ENCODE measurements at places on chromosomes 1 and 21.

- DNase-seq, result no peak
These were observed 579 bp upstream of the TENT5C start for GRCh38 chr1:117605164-117605773.

DNA sequence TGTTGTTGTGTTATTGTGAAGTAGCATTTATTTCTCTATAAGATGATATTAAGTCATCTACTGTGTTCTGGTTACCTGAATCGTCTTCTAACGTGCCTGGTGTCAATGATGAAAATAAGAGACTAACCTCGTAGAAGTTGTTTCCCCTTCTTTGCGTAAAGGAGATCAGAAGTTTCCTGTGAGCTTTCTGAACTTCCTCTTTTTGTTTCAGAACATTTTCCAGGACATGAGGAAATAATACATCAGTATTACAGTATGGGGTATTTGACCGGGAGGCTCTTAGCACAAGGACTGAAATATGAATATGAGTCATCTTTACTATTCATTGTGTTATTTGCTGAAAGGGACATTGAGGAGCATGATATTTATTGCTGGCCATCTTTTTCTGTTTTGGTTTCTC, 1.3 kb downstream of the ST6GALNAC3 start:
- no peak for DNase-seq

DNA sequence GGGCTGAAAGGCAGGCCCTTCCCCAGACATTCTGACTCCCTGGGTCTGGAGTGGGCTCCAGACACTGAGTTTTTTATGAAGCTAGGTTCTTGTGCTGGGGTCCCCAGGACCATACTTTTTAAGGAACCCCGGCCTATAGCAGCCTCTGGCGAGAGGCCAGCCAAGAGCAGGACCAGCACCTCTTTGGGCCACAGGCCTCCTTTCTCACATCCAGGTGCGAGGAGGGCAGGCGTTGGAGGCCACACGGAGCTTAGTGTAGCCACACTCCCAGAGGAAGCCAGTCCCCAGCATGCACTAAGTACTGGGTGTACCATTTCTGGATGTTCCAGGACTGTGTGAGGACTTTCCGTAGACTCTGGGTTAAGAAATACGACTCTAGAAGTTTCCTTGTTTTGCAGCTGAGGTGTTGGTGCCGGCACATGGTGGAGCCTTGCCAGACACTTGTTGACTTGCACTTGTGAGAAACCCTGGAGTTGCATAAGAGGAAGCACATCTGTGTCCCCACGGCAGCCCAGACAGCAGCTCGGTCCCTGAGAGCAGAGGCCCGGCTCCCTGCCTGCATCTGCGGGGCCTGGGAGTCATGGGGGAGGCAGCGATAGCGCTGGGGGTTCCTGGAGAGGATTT, 122.2 kb upstream of the VAMP3 start:
- no peak for DNase-seq

DNA sequence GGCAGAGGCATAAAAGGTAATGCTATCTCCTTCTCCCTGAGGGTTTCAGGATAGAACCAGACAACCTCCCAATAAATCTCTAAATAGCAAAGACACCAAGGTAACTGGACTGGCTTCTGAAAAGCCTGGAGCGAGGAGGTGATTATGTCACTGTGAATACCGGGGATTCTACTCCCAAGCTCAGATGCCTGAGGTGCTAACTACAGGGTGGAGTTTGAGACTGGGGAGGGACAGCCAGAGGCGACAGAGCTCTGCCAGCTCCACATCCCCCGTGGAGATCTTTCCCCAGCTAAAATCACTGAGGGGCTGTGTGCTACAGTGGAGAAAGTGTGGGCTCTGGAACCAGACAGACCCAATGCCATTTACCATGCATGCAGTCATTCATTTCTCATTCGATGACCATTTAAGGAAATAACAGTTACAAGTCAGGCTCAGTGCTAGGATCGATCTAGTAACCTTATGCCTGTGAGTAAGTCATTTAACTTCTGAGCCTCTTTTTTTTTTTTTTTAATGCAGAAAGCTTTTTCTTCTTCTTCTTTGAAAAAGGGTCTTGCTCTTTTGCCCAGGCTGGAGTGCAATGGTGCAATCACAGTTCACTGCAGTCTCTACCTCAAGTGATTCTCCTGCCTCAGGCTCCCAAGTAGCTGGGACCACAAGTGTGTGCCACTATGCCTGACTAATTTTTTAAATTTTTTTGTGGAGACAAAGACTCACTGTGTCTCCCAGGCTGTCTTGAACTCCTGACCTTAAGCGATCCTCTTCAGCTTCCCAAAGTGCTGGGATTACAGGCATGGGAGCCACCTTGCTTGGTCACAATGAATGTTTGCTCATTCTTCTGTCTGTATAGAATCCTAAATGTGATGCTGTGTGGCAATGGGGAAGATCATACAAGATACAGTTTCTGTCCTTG, 8.1 kb upstream of the SLC45A3 start:
- no peak for DNase-seq

- peak; percentile 79 for DNase-seq
These were observed 5.0 kb upstream of the PMVK start for GRCh38 chr1:154941333-154942013.

GRCh38 chr1:9606458-9606857, 17.7 kb downstream of the TMEM201 start:
- DNase-seq, result no peak

- peak; percentile 8 for DNase-seq
These were observed at the start of gene OLFML2B for GRCh38 chr1:162023547-162024501. Gene OLFML2B, minus strand, starts transcription at chr1:162023869. Its CDS starts 439 bp downstream, at chr1:162023430.

DNA sequence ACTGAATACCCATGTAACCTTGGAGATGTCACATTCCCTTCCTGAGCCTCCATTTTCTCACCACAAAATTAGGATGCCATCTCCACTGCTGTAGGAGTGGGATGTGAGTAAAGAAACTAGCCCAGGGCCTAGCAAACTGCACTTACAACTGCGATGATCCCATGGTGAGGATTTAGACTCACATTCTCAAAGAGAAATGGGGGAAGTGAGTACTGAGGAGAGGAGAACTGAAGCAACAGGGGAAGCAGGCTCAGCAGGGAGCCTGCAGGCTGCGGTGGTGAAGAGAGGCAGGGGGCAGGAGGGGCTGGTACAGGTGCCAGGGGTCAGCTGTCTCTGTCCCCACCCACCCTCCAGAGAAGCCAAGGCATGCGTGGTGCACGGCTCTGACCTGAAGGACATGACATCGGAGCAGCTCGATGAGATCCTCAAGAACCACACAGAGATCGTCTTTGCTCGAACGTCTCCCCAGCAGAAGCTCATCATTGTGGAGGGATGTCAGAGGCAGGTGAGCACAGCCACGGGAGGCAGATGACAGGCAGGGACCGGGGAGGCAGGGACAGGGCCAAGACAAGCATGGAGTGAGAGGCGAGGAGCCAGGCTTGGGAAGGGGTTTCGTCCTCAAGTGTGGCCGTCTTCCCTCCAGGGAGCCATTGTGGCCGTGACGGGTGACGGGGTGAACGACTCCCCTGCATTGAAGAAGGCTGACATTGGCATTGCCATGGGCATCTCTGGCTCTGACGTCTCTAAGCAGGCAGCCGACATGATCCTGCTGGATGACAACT, 16.4 kb upstream of the ATP1A4 start:
- DNase-seq, result no peak

DNA sequence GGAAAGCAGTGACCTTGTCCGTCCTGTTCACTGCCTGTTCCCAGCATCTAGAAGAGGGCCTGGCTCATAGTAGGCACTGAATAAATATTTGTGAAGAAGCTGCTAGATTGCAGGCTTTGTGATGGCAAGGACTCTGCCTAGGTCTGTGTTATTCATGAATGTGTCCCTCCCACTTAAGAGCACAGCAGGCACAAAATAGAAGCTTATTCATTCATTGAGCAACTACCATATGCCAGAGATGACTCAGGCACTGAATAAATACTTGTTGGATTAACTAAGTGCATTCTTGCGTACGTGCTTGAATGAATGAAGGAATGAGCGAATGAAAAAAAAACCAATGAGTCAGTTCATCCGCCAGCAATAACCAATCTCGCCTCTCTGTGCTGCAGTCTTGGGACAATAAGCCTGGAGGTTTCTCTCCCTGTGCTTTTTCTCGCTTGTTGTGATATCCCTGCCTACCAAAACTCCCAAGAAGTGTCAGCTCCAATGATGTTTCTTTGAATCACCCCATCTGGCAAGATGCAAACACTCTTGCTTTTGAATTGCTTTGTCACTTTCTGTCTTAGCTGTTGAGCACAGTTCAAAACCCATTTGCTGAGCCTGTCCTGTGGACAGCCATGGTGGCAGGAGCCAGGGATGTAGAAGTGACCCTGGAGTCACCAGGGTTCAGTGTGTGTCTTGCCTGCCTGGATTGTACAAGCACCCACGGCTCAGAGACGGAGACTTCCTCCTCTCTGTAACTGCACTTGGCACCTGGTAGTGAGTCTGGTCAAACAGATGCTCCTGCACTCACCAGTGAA, 143.9 kb downstream of the KAZN start:
- DNase-seq, result no peak

GRCh38 chr21:20215959-20216358, 782.2 kb upstream of the NCAM2 start:
- no peak for DNase-seq

- no peak for DNase-seq
These were observed 40.0 kb downstream of the S1PR1 start for GRCh38 chr1:101276818-101277217.

GRCh38 chr1:198679535-198680173, 40.8 kb downstream of the PTPRC start:
- no peak for DNase-seq

DNA sequence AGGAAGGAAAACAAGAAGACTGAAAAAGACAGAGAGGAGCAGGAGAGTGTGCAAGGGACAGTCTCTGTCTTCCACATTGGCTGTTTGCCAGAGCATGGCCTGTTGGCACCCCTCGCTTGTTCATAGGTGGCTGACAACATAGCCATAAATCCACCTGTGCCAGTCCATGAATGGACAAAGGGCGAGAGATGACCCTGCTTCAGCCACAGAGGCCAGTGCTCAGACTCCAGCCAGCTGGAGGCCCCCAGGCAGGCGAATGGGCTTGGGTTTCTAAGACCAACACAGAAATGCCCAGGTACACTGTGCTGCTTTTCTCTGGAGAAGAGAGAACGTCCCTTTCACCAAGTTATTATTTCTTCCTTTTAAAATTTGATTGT, 60.6 kb downstream of the RIPK4 start:
- DNase-seq, result no peak

GRCh38 chr1:99751877-99752504, 14.4 kb downstream of the FRRS1 start:
- no peak for DNase-seq

GRCh38 chr1:112772781-112773180, 57.6 kb upstream of the PPM1J start:
- DNase-seq, result no peak

DNA sequence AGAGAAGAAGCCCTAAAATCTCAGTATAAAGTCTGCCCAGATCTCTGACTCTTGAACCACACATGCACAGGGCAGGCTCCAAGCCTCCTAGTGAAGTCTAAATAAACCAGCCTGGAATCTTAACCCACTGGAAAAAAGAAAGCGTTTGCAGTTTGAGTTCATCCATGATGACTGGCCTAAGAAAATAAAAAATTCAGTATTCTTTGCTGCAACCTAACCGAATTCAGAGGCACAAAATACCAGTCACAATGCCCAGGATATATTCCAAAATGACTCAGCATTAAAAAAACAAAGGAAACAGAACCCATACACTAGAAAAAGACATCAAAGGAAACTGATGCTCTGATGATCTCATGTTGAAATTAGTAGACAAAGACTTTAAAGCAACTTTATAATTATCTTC, 269.2 kb downstream of the SDCCAG8 start:
- no peak for DNase-seq

GRCh38 chr1:175155473-175155856, 37.1 kb downstream of the KIAA0040 start:
- no peak for DNase-seq

DNA sequence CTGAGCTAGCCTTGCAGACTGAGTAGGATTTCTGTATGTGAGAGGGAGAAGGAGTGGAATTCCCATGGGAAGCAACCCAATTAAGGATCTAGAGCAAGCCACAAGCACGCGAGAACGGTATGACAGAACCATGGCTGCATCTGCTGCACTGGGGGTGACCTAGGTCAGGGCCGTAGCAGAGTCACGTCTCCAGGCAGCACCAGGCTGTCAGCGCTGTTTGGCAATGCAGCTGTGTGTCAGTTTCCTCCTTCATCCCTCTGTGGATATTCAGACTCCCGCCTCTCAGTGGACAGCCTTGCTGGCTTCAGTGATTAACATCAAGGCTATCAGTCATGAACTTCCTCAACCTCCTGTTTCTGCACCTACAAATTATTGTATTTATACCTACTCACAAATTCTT, 118.1 kb upstream of the PPP2R5A start:
- DNase-seq, result no peak

GRCh38 chr21:15009837-15010363, 54.9 kb downstream of the NRIP1 start:
- no peak for DNase-seq

DNA sequence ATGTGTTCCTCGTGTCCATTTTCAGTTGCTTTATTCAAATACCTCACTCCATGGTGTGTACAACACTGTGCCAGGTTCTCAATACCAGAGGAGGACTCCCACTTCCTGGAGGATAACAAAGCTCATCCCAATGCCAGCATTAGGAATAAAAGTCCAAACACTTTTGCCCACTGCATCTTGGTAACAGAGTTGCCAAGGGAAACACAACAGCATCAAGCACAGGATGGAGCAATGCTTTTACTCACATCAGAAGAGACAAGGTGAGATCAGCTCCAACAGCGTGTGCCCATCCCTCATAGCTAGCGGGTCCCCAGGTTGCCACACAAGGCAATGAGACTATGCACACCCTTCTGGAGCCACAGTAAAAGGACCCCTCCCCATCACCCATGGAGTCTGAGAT, 2.9 kb downstream of the KRTAP20-4 start:
- DNase-seq, result no peak

GRCh38 chr1:15543589-15544568, 17.2 kb downstream of the DNAJC16 start:
- no peak for DNase-seq

- no peak for DNase-seq
These were observed 4.2 kb upstream of the PADI1 start for GRCh38 chr1:17200756-17201155.

- no peak for DNase-seq
These were observed 167.2 kb upstream of the PTBP2 start for GRCh38 chr1:96554364-96554763.

DNA sequence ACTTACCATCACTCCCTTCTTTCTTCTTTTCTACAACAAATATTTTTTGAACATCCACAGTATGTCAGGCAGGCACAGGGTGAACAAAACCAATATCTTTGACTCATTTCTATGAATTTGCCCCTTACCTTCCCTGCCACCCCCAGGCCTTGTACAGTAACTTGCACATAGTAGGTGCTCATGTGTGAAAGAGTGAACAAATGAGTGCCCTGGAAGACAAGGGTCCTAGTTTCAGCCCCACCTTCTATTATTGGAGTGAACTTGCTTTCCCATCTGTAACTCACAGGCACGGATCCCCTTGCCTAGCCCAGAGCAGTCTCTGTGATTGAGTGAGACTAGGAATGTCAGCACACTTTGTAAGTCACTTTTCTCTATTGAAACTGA, 12.8 kb downstream of the ZDHHC18 start:
- no peak for DNase-seq

GRCh38 chr1:165697491-165697880, 876 bp downstream of the ALDH9A1 start:
- DNase-seq, result no peak

- DNase-seq, result no peak
These were observed 10.0 kb upstream of the C1orf115 start for GRCh38 chr1:220680085-220680687.
